ENCODE measurements at places on chromosomes 16 and 17. TPM values are rescaled to one million over a fixed set of nuclear protein-coding genes. Genes with fewer than 3 reads are reported as not detected.

Gene RTN4RL1
- total RNA-seq, result 0.13 TPM

Gene PFN1
- total RNA-seq, result 440 TPM

Gene WDR81
- total RNA-seq, result 21.6 TPM

Gene TRPV2
- total RNA-seq, result 0.26 TPM

Gene BICDL2
- 56.1 TPM for total RNA-seq

Gene SLC6A2
- 0.26 TPM for total RNA-seq

Gene GPR139
- not detected for total RNA-seq

Gene NPIPB8
- not detected for total RNA-seq

Gene SHMT1
- total RNA-seq, result 15.3 TPM

Gene GAS7
- 1.7 TPM for total RNA-seq

Gene SLC47A1
- total RNA-seq, result 1.3 TPM

Gene NOTUM
- not detected for total RNA-seq

Gene TM4SF5
- not detected for total RNA-seq

Gene PRR35
- not detected for total RNA-seq

Gene PPY
- not detected for total RNA-seq

Gene CD2BP2
- total RNA-seq, result 37.6 TPM

Gene NGFR
- total RNA-seq, result 4.5 TPM

Gene GDPD3
- 20.7 TPM for total RNA-seq

Gene ADORA2B
- total RNA-seq, result 26.2 TPM

Gene OR1F1
- not detected for total RNA-seq

Gene FOXC2
- not detected for total RNA-seq

Gene GLP2R
- under 0.01 TPM for total RNA-seq

Gene TTYH2
- 2.4 TPM for total RNA-seq

Gene FADS6
- total RNA-seq, result not detected

Gene JPH3
- total RNA-seq, result not detected

Gene TP53TG3F
- not detected for total RNA-seq

Gene CD7
- not detected for total RNA-seq

Gene MYOCD
- total RNA-seq, result not detected

Gene QRICH2
- total RNA-seq, result 2.1 TPM

Gene TMEM204
- under 0.01 TPM for total RNA-seq

Gene OGFOD1
- total RNA-seq, result 63.5 TPM

Gene SGCA
- not detected for total RNA-seq

Gene CRISPLD2
- 0.53 TPM for total RNA-seq

Gene CACNG4
- total RNA-seq, result not detected

Gene CRYM
- total RNA-seq, result 1.2 TPM

Gene KRT12
- total RNA-seq, result not detected

Gene SLC5A11
- total RNA-seq, result not detected

Gene IRX6
- total RNA-seq, result not detected

Gene PRSS27
- total RNA-seq, result 4.5 TPM

Gene CHTF18
- 1.6 TPM for total RNA-seq

Gene SCARF1
- total RNA-seq, result 0.53 TPM

Gene RND2
- total RNA-seq, result 0.38 TPM

Gene ORC6
- 1.7 TPM for total RNA-seq

Gene ZNF423
- total RNA-seq, result under 0.01 TPM

Gene RCVRN
- total RNA-seq, result not detected

Gene RASD1
- 0.26 TPM for total RNA-seq

Gene SEZ6
- total RNA-seq, result not detected

Gene ATPAF2
- 11.3 TPM for total RNA-seq

Gene NPIPA5
- 0.38 TPM for total RNA-seq

Gene CDH13
- 23.3 TPM for total RNA-seq

Gene STH
- total RNA-seq, result not detected

Gene EVI2A
- total RNA-seq, result not detected

Gene GGT6
- 6.6 TPM for total RNA-seq

Gene MYH11
- total RNA-seq, result not detected

Gene TMEM220
- total RNA-seq, result 0.90 TPM

Gene PNMT
- not detected for total RNA-seq

Gene MYH1
- total RNA-seq, result not detected

Gene TMIGD1
- not detected for total RNA-seq

Gene PCGF2
- 2.3 TPM for total RNA-seq

Gene RRAD
- 130 TPM for total RNA-seq

Measured in bronchial epithelial cell (primary cell).